ENCODE measurements at places on chromosomes 1 and 21.

GRCh38 chr1:30368651-30369240 is 354.6 kb downstream of the MATN1 start:
- peak; percentile 40 for DNase-seq

DNA sequence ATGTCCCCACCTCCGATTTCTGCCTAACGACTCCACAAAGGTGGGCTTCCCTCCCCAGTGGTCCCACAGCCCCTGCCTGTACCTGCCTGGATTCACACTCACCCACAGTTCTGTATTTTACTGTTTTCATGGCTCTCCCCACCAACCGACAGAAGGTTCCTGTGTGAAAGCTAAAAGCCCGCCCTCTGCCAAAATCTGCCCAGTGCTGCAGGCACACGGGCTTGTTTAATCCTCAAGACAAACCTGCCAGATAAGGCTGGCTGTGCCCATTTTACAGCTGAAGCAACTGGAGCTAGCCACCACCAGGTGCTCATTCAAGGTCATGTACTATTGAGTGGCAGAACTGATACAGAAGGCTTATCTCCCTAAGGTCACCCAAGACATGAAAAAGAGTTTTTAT is 114.5 kb downstream of the HIVEP3 start:
- DNase-seq, result no peak

GRCh38 chr21:17585875-17586450 is 26.7 kb downstream of the BTG3 start:
- no peak for DNase-seq

GRCh38 chr1:46133181-46133658 is 791 bp upstream of the PIK3R3 start:
- no peak for DNase-seq

DNA sequence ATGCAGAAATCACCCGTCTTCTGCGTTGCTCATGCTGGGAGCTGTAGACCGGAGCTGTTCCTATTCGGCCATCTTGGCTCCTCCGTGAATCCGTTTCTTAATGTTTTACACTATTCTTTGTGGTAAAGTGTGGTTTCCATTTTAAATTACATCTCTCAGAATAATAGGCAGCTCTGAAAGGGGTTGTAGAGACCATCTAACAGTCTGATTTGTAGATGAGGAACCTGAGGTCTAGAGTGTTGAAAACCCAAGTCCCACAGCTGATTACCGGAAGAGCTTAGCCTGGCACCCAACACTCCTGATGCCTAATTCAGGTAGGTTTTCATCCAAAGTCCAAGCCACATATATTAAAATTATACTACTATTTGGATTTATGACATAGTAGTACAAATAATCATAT is 144.0 kb downstream of the LEPR start:
- no peak for DNase-seq

DNA sequence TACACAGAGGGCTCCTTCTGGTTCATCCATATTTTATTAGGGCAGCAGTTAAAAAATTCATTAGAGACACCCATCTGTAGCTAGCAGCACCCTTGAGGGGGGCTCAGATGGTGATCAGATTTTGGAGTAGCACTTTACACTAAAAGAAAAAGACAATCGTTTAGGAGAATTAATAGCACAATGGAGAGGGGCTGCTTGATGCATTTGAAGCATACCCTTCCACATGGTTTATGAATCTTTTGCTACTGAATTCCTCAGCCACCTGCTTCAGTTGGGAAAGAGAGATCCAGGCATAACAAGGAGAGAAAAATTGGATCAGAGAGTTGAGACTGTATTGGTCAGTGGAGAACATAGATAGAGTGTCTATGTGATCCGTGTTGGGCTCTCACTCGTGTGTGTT is 54.4 kb downstream of the DISC1 start:
- no peak for DNase-seq

DNA sequence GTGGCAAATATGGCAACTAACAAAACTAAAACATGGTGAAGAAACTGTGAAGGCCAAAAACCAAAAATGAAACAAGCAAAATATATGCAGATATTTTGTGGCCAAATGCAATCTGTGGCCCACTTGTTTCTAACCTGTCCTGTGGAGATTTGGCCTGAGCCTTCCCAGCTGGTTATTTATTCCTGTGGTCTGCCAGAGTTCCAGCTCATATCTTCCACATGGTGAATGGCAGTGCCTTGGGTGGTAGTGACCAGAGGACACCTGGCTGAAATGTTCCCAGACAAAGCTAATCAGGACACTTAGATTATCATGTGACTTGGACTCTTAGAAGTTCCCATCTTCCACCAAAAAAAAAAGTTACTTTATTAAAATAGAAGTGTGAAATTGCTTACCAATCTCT is 39.7 kb downstream of the RNASEL start:
- DNase-seq, result no peak

GRCh38 chr21:42570841-42571387 is 57.3 kb downstream of the SLC37A1 start:
- DNase-seq, result no peak

DNA sequence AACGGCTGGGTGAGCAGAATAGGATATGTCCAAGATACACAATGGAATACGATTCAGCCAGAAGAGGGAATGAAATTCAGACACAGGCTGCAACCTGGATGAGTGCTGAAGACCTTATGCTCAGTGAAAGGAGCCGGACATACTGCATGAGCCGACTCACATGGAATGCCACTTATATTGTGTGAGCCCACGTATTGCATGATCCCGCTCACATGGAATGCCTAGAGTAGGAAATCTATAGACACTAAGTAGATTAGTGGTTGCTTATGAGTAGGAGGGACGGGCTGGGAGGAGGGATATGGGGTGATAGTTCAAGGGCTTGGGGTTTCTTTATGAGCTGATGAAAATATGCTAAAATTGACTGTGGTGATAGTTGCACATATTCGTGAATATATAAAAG is 26.8 kb downstream of the TMPRSS2 start:
- no peak for DNase-seq

GRCh38 chr21:36425286-36425685 is 40.1 kb downstream of the CHAF1B start:
- no peak for DNase-seq

GRCh38 chr1:59354709-59355337 is 57.9 kb downstream of the FGGY start:
- DNase-seq, result no peak

DNA sequence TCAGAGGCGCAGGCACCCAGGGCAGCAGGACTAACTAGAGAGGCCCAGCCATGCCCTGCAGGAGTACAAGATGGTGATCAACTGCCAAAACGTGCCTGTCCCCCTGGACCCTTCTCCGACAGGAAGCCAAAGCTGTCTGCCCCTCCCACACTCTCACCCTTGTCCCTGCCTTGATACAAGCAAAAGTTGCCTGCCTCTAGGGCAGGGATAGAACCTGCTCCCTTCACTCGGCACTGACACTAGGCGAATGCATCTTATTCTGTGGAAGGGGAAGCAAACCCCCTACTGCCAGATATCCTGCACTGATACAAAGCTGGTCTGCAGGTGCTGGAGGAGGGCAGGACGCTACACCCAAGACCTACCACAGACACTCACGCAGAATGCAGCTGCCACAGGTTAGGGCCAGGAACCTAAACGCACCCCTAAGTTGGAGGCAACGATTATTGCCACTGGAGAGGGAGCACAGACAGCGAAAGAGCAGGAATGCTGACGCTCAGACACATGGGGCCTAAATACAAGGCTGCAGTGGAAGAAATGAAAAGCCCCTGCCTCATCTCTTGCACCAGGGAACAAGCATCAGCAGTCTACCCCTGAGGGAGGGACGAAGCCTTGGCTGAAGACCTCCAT is 3.7 kb downstream of the TARBP1 start:
- no peak for DNase-seq

GRCh38 chr1:164560556-164560955 is 1.6 kb downstream of the PBX1 start:
- DNase-seq, result no peak

DNA sequence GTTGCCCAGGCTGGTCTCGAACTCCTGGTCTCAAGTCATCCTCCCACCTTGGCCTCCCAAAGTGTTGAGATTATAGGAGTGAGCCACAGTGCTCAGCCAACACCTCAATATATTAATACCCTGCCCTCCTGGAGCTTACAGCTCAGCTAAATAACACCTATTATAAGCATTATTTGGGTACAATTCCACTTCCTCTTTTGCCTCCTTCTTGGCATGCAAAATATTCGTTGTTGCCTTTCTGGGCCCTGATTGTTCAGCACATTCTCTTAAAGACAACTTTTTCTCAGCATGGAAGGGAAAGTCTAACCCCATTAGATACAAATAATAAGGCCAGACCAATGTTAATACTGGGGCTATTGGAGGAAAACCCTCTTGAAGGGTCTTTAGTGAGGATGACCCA is 2.8 kb downstream of the PAQR7 start:
- no peak for DNase-seq

- no peak for DNase-seq
Measured at GRCh38 chr1:233603478-233603877, 10.4 kb upstream of the KCNK1 start.

DNA sequence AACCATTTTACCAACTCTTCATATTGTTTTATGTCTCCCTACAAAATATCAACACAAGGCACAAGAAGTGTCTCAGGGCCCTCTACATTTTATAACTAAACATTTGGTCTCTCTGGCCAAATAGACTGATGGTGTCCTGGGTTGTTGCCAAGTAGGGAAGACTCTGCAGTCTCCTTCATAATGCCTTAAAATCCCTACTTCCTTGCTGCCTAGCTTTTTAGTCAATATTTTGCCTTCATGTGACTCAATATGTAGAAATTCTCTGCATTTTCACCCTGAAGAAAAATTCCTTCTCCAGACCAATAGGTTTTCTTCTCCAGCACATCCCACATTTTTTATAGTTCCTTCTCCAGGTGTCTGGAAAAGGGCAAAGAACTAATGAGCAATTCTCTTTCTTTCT is 72.6 kb upstream of the IPO9 start:
- DNase-seq, result no peak

GRCh38 chr1:203463469-203464062 is 12.0 kb upstream of the PRELP start:
- DNase-seq, result peak; percentile 74

GRCh38 chr1:88221411-88221810 is 462.7 kb upstream of the PKN2 start:
- DNase-seq, result no peak

- DNase-seq, result no peak
Measured at GRCh38 chr1:90943966-90944365, 77.9 kb downstream of the ZNF644 start.

DNA sequence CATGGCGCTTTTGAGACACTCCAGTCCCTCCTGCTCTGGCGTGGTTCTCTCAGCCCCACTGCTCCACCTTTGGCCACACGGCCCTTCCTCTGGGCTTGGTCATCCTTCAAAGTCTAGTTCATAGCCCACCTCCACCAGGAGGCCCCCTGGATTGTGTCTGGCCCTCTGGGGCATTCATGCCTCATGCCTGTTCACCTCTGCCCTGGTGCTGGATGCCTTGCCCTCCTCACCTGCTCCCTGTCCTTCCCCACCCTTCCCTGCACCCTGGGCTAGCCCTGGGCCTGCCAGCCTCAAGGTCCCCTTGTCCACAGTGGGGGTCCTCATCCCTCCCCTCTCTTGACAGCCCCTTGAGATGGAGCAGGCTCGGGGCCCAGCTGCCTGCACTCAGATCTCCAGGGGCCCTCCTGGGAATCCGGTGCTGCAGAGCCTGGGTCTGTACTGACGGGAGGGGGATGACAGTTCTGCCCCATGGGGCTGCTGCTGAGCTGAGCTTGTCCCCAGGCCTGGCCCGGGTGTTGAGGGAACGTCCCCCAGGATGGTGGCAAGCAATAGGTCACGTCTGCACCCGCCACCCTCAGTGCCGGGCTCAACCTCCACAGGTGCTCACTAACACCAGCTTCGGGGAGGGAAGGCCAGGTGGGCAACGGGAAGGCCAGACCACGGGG is 18.4 kb downstream of the PRXL2B start:
- no peak for DNase-seq

DNA sequence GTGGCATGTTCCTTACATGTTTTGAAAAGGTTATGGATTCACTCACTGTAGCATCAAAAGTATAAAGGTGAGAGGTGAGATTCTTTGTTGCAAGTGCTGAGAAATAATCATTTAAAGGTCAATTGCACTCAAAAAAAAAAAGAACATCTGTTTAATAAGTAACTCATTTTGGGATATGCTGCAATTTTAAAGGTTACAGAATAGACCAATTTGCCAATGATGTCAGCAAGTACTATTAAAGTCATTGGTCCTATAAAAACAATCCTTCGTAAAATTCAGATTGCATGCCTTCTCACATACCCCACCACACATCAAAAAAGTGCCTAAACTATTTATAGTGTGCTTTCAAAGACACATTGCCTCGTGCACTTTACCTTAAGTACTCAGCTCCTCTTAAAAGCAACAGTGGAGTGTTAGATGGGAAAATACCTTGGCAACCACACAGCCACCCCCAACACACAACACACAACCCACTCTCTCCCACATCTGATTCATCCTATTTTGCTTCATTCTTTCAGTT is 218.2 kb upstream of the ADGRL2 start:
- DNase-seq, result no peak

DNA sequence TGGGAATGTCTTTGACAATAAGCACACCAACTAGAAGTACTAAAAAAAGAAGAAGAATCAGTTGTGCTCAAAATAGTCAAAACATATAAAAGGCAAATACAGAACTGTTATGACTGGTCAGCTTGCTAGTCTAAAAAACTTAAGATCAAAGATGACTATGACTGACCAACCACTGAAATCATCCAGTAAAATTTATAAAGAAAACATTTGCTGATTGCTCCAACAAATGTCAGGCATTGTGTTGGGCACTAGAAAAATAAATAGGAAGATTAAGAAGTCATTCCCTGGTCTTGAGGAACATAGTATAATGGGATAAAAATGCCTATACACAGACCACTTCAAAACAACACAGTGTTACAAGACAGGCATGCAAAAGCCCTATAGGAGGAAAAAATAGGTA is 9.3 kb upstream of the ANGPTL3 start:
- no peak for DNase-seq

DNA sequence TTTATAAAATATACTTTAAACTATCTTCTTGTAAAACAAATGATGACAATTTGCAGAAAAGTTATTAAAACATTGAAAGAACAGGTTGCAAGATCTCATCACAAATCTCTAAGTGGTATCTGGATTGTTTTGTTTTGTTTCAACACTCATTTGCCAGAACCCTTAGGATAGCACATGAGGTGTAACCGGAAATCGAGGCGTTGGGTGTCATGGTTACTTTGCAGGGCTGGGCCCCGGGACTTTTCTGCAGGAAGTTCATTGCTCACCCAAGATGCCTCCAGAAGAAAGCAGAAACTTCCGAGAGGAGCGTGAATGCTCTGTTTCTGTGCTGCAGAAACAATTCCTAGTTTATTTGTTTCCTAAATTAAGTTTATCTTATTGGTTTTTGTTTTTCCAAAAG is 2.5 kb downstream of the DISC1 start:
- no peak for DNase-seq

DNA sequence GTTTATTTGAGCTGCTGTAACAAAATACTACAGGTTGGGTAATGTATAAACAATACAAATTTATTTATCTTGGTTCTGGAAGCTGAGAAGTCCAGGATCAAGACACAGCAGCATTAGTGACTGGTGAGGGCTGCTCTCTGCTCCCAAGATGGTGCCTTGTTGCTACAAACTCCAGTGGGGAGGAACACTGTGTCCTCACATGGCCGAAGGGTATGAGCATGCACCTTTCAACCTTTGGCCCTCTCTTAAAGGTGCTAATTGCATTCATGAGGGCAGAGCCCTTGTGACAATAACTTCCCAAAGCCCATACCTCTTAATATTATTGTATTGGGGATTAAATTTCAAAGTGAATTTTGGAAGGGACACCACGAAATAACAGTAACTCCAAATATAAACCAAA is 55.3 kb upstream of the ATP1B1 start:
- DNase-seq, result no peak

- DNase-seq, result no peak
Measured at GRCh38 chr1:244761279-244761678, 74.2 kb upstream of the COX20 start.

GRCh38 chr1:70205071-70205433 is 327 bp downstream of the LRRC40 start:
- no peak for DNase-seq
